ENCODE measurements at places on chromosomes 12 and 14. TPM values are rescaled to one million over a fixed set of nuclear protein-coding genes. Genes with fewer than 3 reads are reported as not detected.
A peak's percentile ranks its signal among the peaks of the same experiment; 100 is the strongest.

Gene CCT2
- polyA plus RNA-seq: 251 TPM

Gene TMCC3
- 41.5 TPM for polyA plus RNA-seq

Gene KRT83
- not detected for polyA plus RNA-seq

Gene WNT1
- not detected for polyA plus RNA-seq

Gene GLT8D2
- polyA plus RNA-seq: 7.0 TPM

Gene FGD4
- polyA plus RNA-seq: 15.5 TPM

Gene CACNA2D4
- 3.6 TPM for polyA plus RNA-seq

Gene RHEBL1
- polyA plus RNA-seq: 1.6 TPM

Gene KLHDC1
- 5.3 TPM for polyA plus RNA-seq

Gene CPNE6
- not detected for polyA plus RNA-seq

GRCh38 chr14:59354666-59355065, 110.5 kb downstream of the GPR135 start:
- DNase-seq: no peak

DNA sequence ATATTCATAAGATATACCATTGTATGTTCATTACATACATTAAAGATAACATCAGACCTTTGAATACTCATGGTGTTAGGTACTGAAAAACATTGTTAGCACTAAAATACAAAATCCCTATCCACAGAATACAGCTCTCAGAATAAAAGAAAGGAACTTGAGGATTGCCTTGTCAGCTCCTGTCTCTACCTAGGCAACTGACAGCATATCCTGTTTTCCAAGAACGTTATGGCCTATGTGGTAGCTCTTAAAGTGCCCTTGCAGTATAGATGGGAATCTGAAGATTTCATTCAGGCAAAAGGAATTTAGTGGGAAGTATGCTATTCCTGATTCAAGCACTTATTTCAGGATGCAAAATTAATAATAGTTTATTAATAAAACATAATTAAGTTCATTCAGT, 1.8 kb upstream of the PPP1R12A start:
- no peak for DNase-seq

DNA sequence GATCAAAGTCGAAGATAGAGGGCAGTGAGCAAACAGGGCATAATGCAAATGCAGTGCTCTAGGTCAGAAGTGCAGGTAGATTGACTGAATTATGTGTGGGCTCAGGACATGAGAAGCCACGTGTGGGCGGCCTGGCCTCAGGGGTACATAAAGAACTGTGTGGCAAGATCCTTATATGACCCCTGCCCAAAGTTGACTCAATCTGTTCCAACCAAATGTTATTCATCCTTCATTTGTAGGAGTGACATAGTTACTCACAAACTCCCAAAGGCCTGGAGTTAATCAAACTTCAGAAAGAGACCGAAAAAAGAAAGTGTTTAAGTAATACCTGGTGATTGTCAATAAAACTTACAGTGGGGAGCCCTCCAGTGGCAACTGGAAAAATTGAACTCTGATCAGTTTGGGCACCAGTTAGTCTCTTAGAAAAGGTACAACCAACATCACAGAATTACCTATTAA, 150.4 kb upstream of the FAR2 start:
- peak; percentile 12 for DNase-seq

DNA sequence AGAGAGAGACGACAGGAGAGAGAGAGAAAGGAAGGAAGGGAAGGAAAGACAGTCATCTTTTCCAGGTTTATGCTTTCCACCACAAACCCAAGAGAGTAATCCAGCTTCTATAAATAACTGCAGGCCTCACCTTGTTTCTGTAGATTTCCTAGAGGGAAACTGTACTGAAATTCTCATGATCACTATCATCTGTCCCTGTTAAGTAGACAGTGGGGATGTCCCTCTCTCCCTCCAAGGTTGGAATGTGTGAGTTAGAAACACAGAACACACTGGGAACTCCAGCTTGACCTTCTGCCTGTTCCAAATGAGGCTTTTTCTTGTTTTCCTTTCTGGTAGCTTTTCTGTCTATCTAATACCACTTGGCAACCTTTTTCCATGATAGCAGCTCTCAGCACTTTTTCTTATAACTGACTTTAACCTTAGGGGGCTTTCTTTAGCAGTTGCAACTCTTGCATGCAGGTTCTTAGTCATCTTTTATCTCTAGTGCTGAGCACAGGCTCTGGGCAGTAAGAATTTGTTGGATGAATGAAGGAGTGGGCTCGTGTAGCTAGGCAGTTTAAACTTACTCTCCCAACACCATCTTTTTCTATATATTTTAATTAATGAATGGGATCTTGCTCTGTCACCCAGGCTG, 22.8 kb upstream of the FBXO33 start:
- DNase-seq: no peak

- peak; percentile 54 for DNase-seq
Observed at GRCh38 chr12:21941506-21942376, 515 bp upstream of the ABCC9 start.

DNA sequence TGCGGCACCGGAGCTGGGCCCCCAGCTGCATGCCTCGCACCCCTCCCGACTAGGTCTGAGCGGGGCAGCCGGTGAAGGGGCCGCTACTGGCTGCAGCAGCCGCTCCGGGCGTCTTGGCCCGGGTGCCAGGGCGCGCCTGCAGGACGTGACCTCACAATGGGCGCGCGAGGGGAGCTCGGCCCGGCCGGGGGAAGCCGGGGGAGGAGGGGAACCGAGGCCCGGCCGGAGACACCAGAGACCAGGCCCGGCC, 353 bp downstream of the BAG5 start:
- no peak for DNase-seq

DNA sequence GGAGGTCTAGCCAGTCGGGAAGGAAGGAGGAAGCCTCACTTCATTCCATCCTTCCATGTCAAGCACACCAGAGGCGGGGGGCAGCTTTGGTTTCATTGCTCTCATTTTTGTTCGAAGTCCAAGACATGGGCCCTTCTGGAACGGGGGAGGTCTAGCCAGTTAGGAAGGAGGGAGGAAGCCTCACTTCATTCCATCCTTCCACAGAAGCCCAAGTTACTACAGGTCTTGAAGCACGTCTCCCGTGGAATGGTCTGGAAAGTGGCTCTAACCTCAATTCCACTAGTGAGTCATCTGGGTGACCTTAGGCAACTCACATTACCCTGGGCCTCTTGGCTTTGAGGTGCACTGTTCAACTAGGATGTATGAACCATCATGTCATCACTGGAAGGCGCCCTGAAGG, 156.3 kb downstream of the NTF3 start:
- DNase-seq: no peak

- DNase-seq: peak; percentile 79
Observed at GRCh38 chr14:23056956-23057756, at the start of gene CDH24. TSS of gene CDH24 (minus strand) at chr14:23057520. CDS start at chr14:23055733, 1,787 bp downstream.

- no peak for DNase-seq
Observed at GRCh38 chr14:36493761-36494160, 26.3 kb downstream of the NKX2-1 start.

- DNase-seq: no peak
Observed at GRCh38 chr14:94426526-94426925, 26.1 kb downstream of the SERPINA11 start.

DNA sequence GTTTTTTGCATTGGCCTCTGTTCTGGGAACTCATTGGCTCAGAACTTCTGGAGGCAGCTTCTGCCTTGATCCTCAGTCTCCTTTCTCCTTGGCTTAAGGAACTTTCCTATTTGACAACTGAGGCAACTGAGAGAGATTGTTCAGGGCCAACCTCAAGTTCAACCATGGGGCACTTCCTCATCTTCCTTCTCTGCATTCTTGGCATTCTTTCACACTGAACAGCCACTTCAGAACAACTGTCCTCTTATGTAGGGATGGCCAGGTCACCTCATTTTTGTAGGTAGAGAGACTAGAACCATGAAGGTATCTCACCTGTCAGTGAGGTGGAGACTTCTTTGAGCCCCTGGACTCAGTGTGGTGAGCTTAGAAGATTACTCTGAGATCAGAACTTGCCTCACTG, 63.0 kb upstream of the NRXN3 start:
- DNase-seq: no peak

DNA sequence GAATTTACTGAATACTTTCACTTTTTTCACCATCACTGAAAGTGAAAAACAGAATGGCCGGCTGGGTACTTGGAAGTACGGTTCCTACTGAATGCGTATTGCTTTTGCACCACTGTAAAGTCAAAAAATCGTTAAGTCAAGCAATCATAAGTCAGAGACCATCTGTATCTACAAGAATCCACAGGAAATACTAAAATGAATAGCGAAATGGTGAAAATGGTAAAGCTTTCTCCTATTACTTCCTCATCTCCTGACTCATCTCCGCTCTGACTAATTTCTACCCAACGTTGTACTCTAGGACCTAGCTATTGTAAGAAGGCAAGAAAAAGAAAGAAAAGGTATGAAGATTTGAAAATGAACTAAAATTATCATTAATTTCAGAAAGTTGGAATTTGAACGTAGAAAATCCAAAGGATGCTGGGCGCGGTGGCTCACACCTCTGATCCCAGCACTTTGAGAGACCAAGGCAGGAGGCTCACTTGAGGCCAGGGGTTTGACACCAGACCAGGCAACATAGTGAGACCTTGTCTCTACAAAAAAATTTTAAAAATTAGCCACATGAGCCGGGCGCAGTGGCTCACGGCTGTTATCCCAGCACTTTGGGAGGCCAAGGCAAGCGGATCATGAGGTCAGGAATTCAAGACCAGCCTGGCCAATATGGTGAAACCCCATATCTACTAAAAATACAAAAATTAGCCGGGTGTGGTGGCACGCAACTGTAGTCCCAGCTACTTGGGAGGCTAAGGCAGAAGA, 5.3 kb upstream of the CDCA4 start:
- DNase-seq: no peak

- no peak for DNase-seq
Observed at GRCh38 chr12:130405332-130405731, 67.6 kb downstream of the PIWIL1 start.

DNA sequence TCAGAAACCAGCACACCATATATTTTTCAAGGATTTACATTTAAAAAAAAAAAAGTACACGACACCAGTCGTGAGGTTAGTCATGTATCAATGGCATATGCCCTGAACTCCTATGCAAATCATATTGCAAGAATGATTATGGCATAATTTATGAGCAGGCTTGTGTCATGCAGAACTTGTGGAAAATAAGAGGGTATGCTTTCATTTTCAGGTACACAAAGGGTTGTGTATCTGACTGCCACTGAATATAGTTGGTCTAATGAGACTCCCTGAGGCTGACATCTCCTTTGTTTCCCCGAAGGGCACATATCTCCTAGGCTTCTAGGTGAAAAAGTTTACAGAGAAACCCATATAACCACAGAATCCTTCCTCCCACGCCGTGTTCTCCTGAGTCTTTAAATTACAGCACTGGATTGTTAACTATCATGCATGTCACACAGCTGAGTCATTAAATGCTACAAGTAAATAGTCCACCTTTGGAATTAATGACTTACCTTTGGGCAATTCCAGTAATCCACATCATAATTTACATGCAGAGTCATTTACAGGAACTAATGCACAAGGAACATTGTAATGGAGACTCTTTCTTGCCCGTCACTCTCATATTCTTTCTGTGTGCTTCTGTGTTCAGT, 356.7 kb upstream of the DIO2 start:
- DNase-seq: no peak

DNA sequence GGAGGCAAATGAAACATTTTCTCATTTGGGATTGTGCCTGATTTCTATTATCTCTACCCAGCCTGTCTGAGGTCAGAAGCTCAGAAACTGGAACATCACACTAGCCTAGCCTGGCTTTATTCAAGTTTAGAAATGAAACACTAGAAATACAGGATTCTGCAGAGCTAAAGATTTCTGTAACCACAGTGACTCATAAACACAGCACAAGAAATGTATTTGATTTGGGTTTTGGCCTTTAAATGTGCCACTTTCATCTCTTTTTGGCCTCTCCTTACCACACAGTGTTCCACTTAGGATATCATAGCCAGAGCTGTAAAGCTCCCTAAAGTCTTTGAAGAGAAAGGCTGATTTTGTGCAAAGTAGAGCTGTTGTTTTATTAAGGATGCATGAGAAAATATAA, 307.5 kb downstream of the EMP1 start:
- no peak for DNase-seq

DNA sequence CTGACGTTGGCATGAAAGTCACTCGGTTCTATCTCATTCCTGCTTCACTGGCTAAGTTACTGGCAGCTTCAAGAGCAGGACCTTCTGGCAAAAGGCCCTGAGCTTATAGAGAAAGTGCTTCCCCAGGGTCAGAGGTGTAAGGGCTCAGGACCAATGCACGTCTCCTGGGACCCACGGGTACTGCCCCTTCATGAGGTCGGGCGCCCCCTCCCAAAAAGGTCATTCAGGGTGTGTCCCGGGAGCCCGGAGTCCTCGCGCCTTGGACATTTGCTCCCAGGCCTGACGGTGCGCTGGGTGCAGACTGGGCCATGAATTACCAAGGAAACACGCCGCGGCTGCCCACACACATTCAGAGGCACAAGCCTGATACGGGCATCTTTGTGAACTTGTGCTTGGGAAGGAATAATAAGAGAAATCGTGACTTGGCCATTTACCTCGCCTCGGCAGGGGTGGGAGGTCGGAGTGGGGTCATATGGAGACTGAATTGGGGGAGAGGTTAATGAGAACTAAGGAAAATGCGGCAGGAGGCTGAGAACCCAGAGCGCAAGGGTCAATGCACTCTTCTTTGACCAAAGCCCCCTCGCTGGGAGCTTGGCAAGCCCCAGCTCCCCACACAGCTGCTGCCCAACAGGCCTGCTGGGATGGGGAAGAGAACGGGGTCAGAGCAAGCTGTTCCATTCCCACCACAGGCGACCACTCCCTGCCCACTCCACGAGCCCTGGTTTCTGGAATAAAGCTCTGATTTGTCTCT, 15.7 kb upstream of the SLC6A12 start:
- no peak for DNase-seq

DNA sequence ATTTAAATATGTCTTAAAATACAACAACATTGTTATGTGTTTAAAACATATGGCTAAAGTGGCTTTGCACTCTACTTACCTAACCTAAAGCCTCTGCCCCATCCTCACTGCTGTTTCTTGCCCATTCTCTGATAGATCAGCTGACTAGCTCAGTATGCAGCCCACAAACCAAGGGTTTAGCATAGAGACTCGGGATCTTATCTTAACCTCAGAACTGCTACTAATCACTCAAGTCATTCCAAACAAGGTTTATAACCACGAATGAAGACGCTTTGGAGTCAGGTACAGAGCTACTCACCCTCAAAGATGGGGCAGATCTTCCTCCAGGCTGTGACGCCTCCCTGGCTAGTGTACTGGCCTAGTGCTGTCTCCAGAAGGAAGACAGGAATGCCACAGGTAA, 19.3 kb downstream of the SLC6A13 start:
- DNase-seq: no peak

DNA sequence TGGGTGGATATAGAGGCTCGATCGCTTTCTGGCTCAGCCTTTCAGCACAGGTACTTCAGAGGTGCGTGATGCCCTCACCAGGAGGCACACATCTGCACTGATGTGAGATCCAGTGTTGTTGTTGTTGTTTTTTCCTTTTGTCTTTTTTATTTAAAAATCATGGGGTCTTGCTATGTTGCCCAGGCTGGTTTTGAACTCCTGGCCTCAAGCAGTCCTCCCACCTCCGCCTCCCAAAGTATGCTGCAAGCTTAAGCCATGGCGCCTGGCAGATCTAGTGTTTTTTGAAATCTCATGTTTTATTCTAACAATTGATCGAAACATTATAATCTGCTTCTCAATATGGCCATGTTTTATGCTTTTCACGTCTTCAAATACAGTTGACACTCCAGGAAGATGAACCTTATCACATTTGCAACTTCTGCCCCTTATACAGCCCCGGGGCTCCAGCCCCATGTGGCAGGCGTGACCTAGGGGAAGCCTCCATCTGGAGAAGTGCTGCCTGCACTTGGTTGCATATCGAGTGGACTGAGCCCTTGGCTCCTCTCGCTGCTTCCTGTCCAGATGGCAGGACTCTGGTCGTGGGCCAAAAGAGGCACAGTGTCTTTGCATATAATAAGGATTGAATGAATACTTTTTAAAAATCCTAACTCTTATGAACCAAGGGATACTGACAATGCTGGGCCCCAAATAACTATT, 71.7 kb downstream of the TRAF3 start:
- DNase-seq: no peak
